ENCODE measurements at places on chromosomes 1 and 21.
A peak's percentile ranks its signal among the peaks of the same experiment; 100 is the strongest.

GRCh38 chr1:55287723-55288122 is 72.6 kb upstream of the USP24 start:
- no peak for DNase-seq

DNA sequence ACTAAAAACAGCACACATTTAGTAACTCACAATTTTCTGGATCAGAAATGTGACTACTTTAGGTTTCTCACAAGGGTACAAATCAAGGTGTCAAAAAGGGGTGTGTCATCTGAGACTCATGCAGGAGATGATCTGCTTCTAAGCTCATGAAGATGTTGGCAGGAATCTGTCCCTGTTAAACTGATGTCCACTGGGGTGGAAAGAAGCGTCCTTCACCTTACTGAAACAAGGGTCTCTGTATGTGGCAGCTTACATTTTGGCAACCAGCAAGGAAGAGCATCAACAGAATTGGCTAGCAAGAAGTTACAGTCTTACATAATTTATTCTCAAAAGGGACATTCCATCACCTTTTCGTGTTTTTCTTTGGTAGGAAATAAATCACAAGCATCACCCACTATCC is 1223.8 kb downstream of the AMY1C start:
- DNase-seq, result no peak

DNA sequence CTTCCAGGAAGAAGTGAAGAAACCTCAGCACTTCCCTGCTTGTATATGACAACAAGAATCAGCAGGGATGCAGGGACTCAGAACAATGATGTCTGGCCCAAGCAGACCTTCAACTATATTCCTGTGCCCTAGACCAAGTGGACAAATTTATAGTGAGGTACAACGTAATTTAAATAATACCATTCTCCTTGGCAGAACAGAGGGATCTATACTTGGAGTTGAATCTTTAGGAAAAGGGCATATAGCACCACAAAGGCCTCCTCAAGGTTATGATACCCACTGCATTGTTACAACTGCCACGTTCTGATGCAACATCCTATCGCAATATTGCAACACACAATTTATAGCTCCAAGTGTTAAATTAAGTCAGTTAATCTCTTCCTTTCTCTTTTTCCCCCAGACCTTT is 29.1 kb upstream of the GFI1 start:
- DNase-seq, result no peak

DNA sequence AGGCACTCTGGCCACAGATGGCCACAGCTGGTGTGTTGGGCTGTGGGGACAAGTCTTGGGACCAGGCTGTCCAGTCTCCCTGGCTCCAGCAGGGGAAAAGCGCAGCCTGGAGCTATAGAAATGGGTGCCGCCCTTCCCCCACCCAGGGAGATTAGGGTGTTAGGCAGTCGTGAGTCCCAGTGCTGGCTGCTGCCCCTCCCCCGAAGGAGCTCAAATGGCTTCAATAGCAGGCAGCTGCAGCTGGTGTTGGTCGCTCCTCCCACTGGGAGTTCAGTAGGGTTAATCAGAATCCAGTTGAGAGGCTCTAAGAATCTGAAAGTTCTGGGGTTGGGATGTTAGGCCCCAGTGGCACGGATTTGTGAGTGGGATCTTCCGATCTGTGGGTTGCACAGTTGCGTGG is 595.6 kb upstream of the PKN2 start:
- DNase-seq, result no peak

DNA sequence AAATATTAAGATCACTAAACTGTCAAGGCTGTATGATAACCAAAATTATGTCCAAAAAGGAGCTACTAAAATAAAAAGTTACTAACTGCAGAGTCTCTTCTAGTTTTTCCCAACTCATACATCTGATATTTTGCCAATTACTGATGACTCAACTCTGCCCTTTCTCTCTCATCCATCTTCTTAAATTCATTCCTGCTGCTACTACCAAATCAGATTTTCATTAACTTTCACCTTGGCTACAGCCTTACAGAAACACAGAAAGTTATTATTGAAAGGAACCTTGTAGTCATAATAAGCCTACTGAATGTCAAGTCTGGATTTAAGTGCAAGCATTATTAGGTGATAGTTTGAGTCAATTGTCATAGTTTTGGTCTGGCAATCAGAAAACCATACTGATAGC is 273.1 kb downstream of the DPYD start:
- no peak for DNase-seq

DNA sequence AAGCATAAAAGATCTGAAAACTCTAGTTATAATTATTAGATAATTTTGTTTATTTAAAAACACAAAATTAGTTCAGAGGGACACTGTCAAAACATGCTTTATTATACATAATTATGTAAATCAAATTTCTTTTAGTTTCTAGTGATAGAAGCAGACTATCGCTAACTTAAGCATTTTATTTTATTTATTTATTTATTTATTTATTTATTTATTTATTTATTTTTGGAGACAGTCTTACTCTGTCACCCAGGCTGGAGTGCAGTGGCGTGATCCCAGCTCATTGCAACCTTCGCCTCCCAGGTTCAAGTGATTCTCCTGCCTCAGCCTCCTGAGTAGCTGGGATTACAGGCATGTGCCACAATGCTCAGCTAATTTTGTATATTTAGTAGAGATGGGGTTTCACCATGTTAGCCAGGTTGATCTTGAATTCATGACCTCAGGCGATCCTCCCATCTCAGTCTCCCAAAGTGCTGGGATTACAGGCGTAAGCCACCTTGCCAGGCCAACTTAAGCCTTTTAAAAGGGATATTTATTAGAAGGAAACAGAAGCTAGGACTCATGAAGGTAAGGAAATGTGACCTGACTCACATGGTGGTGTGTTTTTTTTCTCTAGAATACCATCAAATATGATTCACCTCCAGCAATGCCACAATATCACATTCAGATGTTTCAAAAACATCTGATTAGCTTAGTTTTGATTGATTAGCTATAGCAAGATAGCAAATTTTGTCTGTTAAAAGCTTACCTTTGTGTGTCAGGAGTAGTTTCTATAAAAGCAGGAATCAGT is 1357.4 kb upstream of the ADGRL4 start:
- DNase-seq, result no peak

- no peak for DNase-seq
Observed at GRCh38 chr1:19430121-19431068, 54.9 kb downstream of the CAPZB start.

GRCh38 chr1:4652631-4653327 is 1.6 kb upstream of the AJAP1 start:
- peak; percentile 22 for DNase-seq

DNA sequence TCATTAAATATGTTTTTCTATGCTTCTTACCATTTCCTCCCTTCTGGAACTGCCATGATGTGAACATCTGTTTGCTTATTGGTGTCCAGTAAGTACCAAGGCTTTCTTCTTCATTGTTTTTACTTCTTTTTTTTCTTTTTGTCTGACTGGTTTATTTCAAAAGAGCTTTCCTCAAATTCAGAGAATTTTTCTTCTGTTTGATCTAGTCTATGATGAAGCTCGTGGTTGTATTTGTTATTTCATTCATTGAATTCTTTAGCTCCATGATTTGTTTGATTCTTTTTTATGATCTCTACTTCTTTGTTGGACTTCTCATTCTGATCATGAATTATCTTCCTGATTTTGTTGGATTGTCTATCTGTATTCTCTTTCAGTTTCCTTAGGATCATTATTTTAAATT is 49.5 kb upstream of the PKN2 start:
- no peak for DNase-seq

GRCh38 chr21:42233067-42233961 is 14.4 kb downstream of the ABCG1 start:
- peak; percentile 82 for DNase-seq

DNA sequence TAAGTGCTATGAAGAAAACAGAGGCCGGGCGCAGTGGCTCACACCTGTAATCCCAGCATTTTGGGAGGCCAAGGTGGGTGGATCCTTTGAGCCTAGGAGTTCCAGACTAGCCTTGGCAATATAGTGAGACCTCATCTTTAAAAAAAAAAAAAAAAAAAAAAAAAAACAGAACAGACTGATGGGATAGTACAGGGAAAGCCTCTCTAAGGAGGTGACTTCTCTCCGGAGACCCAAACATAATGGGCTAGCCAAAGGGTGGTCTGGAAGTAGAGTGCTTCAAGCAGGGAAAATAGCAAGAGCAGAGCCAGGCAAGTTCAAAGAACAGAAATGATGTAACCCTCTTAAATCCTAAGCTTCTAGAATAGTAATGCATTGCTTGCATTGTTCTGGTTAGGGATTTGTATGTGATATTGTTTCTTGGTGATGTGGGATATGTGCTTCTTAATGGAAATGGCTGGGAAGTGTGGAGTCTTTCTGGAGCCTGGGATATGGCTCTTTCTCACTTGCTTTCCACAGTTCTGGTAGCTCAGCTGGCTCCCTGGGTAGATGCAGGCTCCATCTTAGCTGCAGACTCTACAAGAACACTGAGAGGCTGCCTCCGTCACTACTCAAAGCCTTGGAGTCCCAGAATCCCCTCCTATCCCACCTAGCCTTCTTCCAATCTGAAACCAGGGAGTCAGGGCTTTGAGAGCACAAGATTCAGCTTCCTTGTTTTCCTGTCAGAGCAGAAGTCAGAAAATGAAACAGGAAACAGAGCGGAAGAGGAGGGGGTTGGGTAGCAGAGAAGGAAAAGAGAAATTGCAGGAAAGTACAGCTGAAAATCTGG is 1.9 kb upstream of the PIGV start:
- DNase-seq, result no peak

DNA sequence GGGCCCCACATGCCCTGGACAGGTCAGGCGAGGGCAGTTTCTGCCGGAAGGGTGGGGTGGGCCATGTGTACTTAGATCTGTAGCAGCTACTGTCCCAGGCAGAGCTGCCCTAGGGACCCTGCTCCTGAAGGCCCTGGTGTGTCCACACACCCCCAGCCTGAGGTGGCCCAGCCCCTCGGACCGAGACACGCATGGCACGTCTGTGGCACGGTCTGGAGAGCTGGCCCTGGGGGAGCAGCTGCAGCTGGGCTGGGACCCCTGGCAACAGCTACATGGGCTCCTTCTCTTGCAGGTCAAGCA is 24.6 kb downstream of the PANK4 start:
- no peak for DNase-seq

All from effector memory CD8-positive, alpha-beta T cell (primary cell).